ENCODE measurements at places on chromosomes 6 and 20.

GRCh38 chr6:146787876-146788508, 189.2 kb downstream of the ADGB start:
- no peak for DNase-seq

GRCh38 chr6:151440930-151441329, 11.0 kb downstream of the RMND1 start:
- DNase-seq, result no peak

- no peak for DNase-seq
Observed at GRCh38 chr6:165515963-165516624, 146.9 kb downstream of the PDE10A start.

DNA sequence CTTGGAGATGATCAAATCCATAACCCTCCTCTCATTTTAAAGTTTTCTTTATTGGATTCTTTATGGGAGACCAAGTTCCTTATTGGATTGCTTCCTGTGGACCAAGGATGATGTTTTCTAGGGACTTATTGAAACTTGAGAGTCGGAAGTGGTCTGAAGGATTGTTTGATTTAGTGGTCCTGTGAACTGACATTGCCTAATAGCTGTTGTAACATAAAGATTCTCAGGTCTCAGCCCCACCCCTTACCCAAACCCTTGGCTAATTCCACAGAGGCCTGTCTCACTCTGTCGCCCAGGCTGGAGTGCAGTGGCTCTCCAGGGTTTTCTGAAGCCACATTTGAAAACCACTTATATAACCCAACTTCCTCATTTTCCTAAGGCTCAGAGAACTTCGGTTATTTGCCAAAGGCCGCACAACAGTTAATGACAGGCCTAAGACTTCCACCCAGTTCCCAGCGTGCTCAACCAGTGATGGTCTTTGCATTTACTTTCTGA, 77.0 kb downstream of the ATXN1 start:
- DNase-seq, result no peak

GRCh38 chr6:34792605-34793500, 970 bp downstream of the BLTP3A start:
- peak; percentile 16 for DNase-seq

DNA sequence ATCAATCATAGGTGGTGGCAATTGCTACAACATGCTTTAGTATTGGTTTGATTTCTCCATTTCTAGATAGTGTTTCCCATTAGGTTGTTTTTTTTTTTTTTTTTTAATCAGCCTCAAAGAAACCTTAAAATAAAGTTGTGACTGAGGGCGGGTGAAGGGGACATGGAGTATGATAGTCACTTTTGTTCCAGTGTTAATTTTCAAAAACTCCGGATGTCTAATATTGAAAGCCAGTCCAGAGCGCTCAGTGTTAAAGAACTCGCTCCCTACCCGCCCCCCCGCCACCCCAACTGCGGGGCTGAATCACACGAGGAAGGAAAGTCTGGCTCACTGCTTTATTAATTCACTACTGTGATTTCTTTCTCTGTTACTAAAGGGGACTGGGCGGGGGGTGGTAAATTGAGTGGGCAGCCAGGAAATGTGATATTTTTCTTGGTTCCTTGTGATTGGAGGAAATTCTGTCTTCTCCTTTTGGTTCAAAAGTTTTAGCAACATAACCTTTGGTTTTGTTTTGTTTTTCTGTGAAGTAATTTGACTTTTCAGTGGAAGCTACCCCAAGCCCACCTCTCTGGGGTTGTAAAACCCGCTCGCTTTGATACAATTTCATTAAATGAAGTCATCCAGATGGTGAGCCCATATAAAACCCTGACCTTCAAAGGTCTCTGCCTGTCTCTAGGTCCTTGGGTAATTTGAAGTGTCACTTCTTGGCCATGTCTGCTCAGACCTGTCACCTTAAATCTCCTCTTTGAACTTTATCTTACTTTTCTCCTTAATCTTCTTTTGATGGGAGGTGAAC, 38.0 kb downstream of the TNFAIP3 start:
- DNase-seq, result peak; percentile 59

DNA sequence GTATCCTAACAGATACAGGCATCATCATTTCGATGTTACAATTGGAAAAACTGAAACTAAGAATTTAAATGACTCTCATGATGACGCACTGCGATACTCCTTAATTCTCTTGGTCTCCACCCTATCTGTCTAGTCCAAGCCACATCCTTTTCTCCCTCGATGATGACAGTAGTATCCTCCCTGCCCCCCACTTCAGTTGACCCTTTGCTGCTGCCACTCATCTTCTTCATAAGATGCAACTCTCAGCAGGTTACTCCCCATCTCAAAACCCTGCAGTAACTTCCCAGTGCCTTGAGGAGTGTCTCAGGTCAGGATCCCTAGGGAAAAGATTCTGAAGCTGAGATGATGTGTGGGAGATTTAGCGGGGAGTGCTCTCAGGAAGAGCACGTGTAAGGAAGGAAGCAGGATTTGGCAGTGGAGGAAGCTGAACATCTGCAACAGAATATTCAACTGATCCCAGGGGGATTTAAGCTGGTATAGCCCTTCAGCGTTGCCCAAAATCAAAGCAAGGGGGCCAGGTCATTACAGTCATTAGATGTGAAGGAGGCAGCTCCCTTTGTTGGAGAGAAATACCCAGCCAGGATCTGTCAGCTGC, 16.1 kb downstream of the JPH2 start:
- no peak for DNase-seq

DNA sequence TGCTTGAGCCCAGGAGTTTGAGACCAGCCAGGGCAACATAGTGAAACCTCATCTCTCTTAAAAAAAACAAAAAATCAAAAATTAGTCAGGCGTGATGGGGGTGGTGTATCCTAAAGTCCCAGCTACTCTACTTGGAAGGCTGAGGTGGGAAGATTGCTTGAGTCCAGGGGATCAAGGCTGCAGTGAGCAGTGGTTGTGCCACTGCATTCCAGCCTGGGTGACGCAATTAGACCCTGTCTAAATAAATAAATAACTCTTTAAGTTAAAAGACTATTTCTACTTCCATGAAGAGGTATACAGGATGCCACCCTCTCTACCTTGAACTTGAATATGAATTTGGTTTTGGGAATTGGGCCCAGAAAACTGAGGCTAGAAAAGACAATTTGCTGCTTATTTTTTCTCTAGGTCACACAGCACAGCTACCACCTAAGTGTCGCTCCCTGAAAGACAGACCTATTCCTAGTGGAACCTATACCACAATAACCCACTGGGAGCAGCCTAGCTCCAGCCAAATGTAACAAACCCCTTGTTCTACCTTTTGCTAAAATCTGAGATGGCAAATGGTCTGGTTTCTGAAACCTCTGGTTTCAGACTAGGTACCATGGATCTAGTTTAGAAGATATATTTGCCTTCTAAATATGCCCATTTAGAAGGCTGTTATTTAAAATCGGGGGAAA, 35.2 kb downstream of the HMGCLL1 start:
- no peak for DNase-seq

GRCh38 chr6:109096208-109096607, 901 bp downstream of the CEP57L1 start:
- DNase-seq, result no peak

- DNase-seq, result no peak
Observed at GRCh38 chr20:4887586-4887985, 113.7 kb downstream of the SLC23A2 start.

GRCh38 chr6:15623276-15624116, 39.3 kb downstream of the DTNBP1 start:
- DNase-seq, result no peak

DNA sequence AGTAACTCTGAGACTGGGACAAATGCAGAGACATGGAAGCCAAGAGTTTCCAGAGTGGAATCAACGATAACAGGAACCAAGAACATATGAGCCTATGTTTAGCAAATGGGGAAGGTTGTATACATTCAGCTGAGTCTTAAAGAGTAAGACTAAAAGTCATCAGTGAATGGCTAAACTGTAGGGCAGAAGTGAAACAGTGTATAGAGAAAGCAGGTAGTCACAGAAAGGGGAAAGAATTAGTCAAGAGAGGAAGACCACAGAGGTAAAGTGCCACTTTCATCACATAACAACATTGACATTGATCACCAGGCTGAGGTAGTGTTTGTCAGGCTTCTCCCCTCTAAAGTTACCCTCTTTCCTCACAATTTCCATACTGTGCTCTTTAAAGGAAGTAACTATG, 306.5 kb upstream of the SPTLC3 start:
- no peak for DNase-seq

GRCh38 chr20:62653951-62654685, 11.8 kb downstream of the SLCO4A1 start:
- DNase-seq, result no peak

DNA sequence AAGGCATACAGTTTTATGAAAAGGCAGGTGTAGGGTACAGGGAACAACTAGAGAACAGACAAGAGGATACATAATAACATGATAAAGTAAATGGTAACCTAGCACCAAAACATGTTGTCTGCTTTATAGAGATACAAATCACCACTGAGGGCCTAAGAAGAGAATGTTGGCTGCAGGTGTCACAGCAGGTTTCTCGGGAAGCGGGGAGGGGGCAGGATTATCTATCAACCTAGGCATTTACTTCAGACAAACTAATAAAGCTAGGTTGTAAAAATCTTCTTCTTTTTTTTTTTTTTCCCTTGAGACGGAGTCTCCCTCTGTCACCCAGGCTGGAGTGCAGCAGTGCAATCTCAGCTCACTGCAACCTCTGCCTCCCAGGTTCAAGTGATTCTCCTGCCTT, 22.7 kb downstream of the PIM1 start:
- DNase-seq, result no peak

DNA sequence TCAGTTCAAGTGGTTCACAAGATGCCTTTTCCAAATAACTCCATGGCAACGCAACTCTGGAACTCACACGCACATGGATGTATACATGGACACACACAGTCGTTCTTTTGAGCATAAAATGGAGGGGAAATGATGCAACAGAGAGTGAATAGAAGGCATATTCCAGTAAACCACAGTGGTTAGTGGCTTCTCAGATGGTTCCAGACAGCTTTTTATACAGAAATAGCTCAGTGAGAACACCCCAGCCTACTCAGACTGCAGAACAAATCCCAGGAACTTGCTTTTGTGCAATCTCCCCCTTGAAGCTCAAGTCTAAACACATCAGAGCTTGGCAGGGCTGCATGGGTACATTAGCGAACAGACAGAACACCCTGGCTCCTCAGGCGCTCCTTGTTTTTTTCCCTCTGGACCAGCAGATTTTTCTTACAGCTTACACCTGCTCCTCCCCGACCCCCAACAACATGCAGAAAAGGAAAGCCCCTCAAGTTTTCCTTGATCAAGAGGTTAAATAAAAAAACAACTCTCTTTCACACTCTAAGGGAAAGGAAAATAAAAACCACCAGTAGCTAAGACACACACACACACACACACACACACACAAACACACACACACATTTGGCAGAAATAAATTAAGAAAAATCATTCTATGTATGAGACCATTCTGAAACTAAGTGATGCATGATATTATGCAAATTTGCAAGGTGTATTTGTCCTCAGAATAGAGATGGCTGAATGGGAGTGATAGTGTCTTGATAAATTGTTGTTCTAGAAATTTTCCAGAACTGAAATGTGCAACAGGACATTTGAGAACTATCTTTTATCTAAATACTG, 51.2 kb upstream of the RANBP9 start:
- DNase-seq, result no peak

DNA sequence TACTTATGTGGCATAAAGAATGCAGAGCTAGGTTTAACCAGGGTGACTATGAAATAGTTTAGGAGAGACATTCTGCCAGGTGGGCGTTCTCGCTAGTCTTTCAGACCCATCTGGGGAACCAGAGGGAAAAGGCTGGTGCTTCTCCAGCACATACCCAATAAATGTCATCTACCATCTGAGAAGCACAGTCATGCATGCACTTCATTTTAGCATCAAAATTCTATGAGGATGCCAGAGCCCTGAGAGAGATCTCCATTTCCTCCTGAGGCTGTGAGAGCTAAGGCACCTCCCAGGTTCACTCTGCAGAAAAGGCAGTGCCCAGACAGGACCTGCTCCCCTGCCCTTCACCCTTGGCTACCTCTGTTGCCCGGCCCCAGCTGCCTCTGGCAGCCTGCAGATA, 231.7 kb upstream of the PRND start:
- no peak for DNase-seq

Data from CD4-positive, alpha-beta T cell treated with Interleukin-6 for 4 hours (primary cell).